ENCODE measurements at places on chromosomes 16 and 17.

GRCh38 chr16:65327346-65327745 is 205.5 kb upstream of the CDH11 start:
- no peaks in the 10 kb centered on the region for H3K27me3 ChIP-seq
- no peaks in the 10 kb centered on the region for H3K4me1 ChIP-seq
- no peak for DNase-seq
- H3K4me3 ChIP-seq, result no peak overlapping the region

GRCh38 chr16:22352723-22353122 is 21.7 kb downstream of the CDR2 start:
- peaks cover 33% of the 10 kb centered on the region for H3K36me3 ChIP-seq
- H3K27ac ChIP-seq, result no peak overlapping the region
- no peaks in the 10 kb centered on the region for H3K27me3 ChIP-seq
- no peak overlapping the region for H3K4me3 ChIP-seq
- no peak for DNase-seq
- H3K4me1 ChIP-seq, result no peaks in the 10 kb centered on the region

- H3K27ac ChIP-seq, result peak overlapping the region; percentile 96
- H3K36me3 ChIP-seq, result peaks cover 18% of the 10 kb centered on the region
- peak overlapping the region; percentile 93 for H3K4me3 ChIP-seq
- H3K4me1 ChIP-seq, result no peaks in the 10 kb centered on the region
These were observed 980 bp downstream of the TBC1D10B start for GRCh38 chr16:30369091-30369937.

- H3K4me3 ChIP-seq, result no peak overlapping the region
- H3K27me3 ChIP-seq, result no peaks in the 10 kb centered on the region
- no peaks in the 10 kb centered on the region for H3K4me1 ChIP-seq
- no peak overlapping the region for H3K27ac ChIP-seq
- no peak for DNase-seq
- H3K36me3 ChIP-seq, result no peaks in the 10 kb centered on the region
These were observed 95.6 kb downstream of the NPIPB11 start for GRCh38 chr16:29310852-29311314.

DNA sequence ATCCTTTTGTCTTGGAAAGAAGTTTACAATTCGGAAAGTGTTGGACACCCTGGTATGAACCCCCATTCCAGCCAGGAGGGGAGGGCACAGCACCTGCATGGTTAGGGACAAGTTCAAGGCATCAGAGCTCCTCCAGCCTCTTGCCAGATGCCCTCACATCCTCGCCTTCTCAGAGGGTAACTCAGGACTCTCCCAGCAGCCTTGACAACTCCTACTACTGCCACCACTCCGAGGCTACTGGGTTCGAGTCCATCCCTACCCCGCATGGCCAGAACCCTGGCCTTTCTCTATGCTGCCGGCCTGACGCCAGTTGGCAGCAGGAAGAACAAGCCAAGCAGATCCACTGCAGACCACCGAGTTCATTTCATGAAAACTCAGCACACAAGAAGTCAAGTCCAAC is 34.1 kb downstream of the AXIN2 start:
- H3K27ac ChIP-seq, result no peak overlapping the region
- H3K36me3 ChIP-seq, result no peaks in the 10 kb centered on the region
- H3K4me1 ChIP-seq, result no peaks in the 10 kb centered on the region
- DNase-seq, result no peak
- no peak overlapping the region for H3K4me3 ChIP-seq

GRCh38 chr17:34486761-34487160 is 92.6 kb upstream of the TMEM132E start:
- H3K27ac ChIP-seq, result no peak overlapping the region
- no peaks in the 10 kb centered on the region for H3K4me1 ChIP-seq
- no peaks in the 10 kb centered on the region for H3K36me3 ChIP-seq
- no peak overlapping the region for H3K4me3 ChIP-seq
- H3K27me3 ChIP-seq, result no peaks in the 10 kb centered on the region
- DNase-seq, result no peak

All from Peyer's patch (tissue), 4 donors.